ENCODE measurements at places on chromosomes 7 and 10.

- DNase-seq = no peak
Observed at GRCh38 chr10:128380946-128381345, 254.7 kb upstream of the MKI67 start.

DNA sequence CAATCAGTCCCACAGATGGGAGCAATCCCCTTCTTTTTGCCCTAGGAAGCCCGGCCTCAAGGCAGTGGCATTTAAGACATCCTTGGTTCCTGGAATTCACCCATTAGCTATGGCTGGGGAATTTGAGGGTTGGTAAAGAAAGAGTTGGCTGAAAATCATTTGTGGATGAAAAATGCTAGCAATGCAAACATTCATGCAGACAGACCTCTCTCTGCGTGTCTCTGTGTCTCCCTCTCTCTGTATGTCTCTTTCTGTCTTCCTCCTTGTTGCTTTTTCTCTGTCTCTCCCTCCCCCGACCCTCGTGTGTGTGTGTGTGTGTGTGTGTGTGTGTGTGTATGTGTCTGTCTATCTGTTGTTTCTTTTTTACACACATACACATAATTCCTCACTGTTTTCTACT lies 19.4 kb downstream of the LDB3 start:
- no peak for DNase-seq

DNA sequence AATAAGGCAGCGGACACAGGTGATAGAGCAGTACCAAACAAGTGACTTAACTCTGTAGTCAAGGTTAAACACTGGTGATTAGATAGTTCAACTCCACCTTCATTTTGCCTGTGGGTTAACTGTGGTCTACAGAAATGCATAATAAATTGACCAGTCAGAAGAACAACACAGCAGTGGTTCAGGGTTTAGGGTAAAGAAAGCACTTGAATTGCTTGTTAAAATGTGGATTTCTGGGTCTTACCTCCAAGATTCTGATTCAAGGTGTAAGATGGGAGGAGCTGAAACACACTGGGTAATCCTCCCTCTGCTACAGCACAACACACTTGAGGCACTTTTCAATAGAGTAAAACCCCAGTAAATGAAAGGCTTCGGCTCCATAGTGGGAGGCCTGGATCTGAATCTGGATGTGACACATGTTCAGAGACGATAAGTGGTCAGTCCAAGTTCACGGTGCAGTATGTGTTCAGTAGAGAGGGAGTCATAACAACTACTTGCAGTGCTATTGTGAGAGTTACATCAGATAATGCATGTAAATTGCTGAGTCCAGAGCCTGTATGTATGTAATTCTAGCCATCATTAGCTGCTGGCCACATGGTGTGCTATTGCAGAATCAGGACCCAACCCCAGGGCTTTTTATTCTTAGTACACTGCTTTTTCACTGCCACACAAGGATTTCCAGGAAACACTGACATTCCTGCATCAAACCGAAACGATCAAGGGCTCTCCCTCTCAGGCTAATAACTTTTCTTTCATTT lies 141.7 kb downstream of the SORCS1 start:
- no peak for DNase-seq

GRCh38 chr7:108609643-108610042 lies 40.0 kb downstream of the DNAJB9 start:
- no peak for DNase-seq

- DNase-seq = no peak
Observed at GRCh38 chr10:86653987-86654386, 360 bp upstream of the OPN4 start.

- no peak for DNase-seq
Observed at GRCh38 chr10:76766682-76767081, 870.9 kb downstream of the KCNMA1 start.

GRCh38 chr7:123580406-123581161 lies 21.0 kb upstream of the ASB15 start:
- peak; percentile 14 for DNase-seq

DNA sequence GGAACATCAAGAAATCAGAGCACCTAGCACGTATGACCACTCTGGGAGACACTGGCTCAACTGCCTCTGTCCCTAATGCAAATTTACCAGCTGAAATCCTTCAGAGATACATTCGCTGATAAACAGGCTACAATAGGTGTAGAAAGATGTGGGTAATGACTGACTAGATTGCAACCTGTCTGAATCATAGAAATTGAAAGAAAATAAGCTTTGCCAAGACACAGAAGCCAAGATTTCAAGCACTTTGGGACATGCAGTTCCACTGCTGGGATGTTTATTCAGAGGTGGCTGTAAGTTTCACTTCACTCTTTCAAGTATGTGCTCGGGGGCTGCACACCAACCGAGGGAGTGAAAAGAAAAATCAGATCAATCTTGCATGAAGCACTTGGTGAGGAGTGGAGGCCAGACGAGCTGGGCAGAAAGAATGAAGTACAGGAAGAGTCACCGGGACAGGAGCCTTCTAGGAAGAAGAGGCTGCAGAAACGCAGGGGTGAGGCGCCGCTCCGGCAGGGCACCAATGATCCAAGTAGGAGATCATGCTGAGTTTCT lies 276.7 kb downstream of the PARD3 start:
- no peak for DNase-seq

- no peak for DNase-seq
Observed at GRCh38 chr10:126250045-126250444, 138.2 kb downstream of the ADAM12 start.

GRCh38 chr10:47450442-47450841 lies 33.5 kb downstream of the ANXA8 start:
- DNase-seq = no peak

GRCh38 chr7:84484502-84485079 lies 290.0 kb upstream of the SEMA3A start:
- DNase-seq = no peak

GRCh38 chr10:43890124-43890523 lies 241.4 kb upstream of the ZNF32 start:
- no peak for DNase-seq

- no peak for DNase-seq
Observed at GRCh38 chr10:133258066-133258817, 18.4 kb downstream of the ADAM8 start.

- DNase-seq = no peak
Observed at GRCh38 chr7:84043661-84044191, 150.9 kb downstream of the SEMA3A start.

DNA sequence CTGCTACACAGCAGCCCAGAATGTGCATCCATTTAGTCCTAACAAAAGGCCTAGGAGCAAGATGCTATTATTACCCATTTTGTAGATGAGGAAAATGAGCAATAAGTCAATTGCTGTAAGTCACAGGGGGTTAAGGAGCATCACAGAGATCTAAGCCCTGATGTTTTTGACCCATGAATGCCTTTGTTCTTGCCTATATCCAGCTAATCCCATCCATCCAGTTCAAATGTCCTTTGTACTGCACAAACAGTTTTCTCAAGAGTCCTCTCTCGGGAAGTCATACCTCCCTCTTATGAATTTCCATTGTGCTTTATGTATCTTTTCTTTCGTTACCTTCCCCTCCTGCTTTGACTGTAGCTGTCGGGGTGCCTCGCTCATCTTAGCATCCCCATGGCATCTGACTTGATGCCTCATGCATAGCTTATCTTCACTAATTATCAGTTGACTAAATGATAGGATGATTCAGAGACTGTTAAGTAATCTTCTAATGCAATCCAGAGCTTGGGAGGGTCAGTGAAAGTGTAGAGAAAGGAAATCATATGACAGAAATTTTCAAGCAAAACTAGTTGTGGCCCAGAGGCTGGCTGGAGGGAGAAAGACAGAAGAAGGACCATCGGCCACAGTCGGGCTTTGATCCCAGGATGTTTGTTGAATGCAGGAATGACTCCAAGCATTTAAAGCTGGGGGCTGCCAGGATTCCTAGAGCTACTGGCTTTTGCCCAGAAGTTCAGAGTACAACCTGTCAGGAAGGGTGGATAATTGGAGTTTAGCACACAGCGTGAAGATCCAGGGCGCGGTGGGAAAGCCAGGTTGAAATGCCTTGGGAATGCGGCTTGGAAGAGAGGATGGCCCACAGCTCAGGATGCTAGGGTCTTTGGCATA lies 23.5 kb downstream of the BLVRA start:
- peak; percentile 79 for DNase-seq

DNA sequence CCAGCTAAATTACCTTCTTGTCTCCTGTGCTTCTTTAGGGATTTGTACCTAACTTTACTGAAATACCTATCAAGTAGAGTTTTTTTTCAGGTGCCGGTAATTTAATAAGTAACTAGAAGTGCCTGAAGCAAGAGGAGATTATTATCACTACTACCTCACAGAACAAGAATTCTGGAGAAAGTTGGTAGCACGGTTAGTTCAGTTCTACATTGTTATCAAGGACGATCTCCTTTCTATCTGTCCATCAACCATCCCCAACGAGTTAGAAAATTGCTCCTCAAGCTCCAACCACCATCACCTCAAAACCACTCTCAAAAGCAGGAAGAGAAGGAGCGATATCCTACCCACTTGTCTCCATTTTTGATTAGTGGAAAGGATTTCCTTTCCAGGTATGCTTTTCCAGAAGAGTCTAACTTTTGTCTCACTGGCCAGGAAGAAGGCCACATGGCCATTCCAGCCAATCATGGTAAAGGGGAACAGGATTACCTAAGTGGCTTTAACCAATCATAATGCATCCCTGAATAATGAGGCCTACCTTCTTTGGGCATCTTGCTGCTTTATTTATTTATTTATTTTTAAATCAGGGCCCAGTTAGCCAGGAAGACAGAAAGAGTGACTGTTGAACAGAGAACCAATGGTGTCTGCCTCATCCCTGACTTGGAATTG lies 265.2 kb downstream of the SNX13 start:
- no peak for DNase-seq

DNA sequence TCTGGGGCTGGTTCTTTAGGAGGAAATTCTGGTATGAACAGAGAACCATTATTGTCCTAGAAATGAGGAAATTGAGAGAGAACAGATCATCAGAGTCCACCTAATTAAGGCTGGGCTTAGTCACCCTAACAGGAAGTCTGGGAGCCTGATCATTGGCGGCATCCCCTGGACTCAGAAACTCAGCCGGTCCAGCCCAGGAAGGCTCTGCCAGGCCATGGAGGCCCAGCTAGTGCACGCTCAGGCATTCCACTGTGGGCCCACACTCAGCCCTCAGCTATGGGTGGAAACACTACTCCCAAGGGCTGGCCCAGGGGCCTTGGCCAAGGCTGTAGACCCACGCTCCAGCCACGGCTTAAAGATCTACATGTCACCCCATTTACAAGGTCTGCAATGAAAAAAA lies 109.2 kb downstream of the PTPN20 start:
- peak; percentile 60 for DNase-seq

DNA sequence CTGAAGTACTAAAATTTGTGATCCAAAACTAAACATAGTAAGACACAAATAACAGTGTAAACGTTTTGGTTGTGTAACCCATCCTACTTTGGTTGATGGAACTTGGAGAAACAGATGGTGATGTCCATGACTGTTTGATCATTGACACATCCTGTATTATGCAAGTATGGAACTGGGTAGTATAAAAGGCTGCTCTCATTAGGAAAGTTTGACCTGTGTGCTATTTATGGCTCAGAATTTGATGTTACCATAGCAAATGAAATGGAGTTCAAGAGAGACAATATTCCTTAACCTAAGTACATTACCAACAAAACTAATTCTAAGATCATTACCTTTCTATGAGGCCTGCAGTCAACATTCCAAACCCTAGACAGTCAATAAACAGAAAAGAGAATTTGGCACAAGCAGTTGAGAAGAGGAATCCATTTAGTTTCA lies 39.9 kb downstream of the DKK1 start:
- no peak for DNase-seq

GRCh38 chr10:132580617-132581016 lies 43.0 kb downstream of the INPP5A start:
- no peak for DNase-seq

GRCh38 chr7:28483112-28483511 lies 70.8 kb downstream of the CREB5 start:
- no peak for DNase-seq

GRCh38 chr7:70674571-70675010 lies 457.4 kb upstream of the GALNT17 start:
- no peak for DNase-seq

- peak; percentile 35 for DNase-seq
Observed at GRCh38 chr10:13719425-13719824, 132.7 kb downstream of the PRPF18 start.

DNA sequence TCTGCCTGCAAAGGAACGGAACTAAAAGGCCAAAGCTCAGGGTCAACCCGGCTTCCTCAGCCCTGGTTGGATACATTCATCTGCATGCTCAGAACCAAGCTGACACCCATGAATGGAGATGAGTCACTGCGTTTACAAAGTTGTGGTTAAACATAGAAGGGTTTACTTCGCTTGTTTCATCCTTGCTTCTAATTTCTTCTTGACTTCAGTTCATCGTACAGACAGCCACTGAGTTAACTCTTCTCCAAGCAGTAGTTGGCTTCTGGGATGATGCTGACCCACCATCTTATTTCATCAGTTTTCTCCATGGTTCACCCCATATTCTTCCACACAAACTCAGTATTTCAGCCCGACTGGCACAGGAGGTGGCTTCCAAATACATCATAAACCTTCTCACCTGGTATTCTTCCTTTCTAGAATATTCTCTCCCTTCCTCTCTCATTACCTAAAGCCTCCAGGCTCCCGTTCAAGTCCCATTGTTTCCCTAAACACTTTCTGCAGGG lies 166.3 kb upstream of the RNF32 start:
- no peak for DNase-seq

- no peak for DNase-seq
Observed at GRCh38 chr10:18308600-18308999, 168.4 kb downstream of the CACNB2 start.

GRCh38 chr10:70417568-70417967 lies 13.6 kb downstream of the EIF4EBP2 start:
- DNase-seq = no peak

DNA sequence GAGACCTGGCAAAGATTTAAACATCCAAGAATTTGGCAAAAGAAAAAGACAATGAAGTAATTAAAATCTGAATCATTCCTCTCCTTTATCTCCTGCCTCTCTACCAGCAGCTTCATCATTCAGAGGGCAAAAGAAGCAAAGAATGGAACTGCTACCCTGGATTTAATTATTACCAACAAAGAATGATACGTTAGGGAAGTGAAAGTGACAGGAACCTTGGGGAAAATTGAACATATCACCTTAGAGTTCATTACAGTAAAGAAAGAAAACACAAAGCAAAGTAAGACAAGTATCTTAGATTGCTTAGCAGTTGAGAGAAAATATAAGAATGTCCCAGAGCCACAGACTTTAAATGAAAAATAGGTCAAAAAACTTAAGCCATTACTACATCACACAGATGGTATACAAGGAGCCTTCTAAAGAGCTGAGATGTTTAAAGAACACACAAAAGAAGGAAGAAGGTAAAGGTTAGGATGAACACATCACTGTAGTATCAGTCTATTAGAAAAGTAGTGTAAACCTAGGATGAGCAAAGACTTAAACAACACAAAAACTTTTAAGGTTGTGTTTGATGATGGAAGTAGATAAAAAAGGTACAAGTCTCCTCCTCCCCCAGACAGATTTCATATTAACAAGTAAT lies 17.5 kb downstream of the CTNNA3 start:
- DNase-seq = no peak

GRCh38 chr10:43315535-43316207 lies 48.8 kb upstream of the RASGEF1A start:
- no peak for DNase-seq

Measured in suppressor macrophage treated with lipopolysaccharide for 4 hours (primary cell).